ENCODE measurements at places on chromosomes 7 and 10.

DNA sequence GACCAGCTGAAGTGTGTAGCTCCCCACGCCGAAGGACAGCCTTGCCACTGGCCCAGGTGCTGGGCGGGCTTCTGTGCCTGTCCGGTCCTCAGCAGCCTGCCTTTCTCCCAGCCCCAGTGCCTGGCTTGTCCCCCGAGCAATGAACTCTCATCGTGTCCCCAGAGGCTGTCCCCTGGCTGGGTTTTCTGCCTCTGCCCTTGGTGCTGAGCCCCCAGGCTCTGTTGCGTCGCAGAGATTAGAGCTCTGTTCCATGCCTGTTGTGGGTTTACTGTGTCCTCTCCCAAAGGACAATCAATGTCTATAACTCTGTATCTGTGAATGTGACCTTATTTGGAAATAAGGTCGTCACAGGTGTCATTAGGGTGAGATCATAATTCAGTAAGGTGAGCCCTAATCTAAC, 226.1 kb upstream of the SHH start:
- DNase-seq: no peak

- no peak for DNase-seq
Measured at GRCh38 chr10:7788639-7789286, 786 bp downstream of the ATP5F1C start.

DNA sequence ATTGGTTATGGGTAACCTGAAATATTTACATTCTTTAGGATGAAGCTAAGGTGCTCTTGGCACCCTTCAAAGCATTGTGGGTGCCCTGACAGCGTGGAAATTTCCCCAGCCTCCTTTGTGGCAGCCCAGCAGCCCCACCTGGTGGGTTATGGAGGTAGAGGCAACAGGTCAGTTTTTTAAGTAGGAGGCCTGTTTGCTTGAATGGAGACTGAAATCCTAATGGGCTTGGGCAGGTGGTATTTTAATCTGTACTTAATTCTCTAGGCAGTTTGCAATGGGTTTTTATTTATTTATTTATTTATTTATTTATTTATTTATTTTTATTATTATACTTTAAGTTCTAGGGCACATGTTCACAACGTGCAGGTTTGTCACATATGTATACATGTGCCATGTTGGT, 139.4 kb downstream of the EPC1 start:
- no peak for DNase-seq

GRCh38 chr7:157124690-157125089, 14.0 kb upstream of the UBE3C start:
- DNase-seq: no peak

- no peak for DNase-seq
Measured at GRCh38 chr7:117385363-117386109, 41.8 kb downstream of the ASZ1 start.

DNA sequence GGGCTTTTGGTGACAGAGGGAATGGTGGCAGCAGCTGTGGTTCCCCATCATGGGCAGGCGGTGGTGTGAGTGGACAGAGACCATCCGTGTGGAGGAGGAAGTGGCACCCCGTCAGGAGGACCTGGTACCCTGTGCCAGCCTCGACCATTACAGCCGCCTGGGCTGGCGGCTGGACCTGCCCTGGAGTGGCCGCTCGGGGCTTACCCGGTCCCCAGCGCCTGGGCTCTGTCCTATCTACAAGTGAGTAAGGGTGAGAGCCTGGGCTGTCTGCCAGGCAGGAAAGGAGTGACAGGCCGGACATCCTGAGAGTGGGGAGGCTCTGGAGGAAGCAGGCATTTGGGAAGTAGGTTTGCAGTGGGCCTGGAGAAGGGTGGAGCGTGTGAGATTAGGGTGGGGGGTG, 2.9 kb upstream of the ZNF467 start:
- no peak for DNase-seq

GRCh38 chr7:111953611-111954010, 252.6 kb downstream of the DOCK4 start:
- no peak for DNase-seq

GRCh38 chr10:13016426-13016825, 14.9 kb upstream of the CCDC3 start:
- no peak for DNase-seq

- DNase-seq: no peak
Measured at GRCh38 chr7:76074306-76074971, 26.5 kb downstream of the MDH2 start.

- no peak for DNase-seq
Measured at GRCh38 chr7:137423321-137423720, 79.8 kb upstream of the PTN start.

DNA sequence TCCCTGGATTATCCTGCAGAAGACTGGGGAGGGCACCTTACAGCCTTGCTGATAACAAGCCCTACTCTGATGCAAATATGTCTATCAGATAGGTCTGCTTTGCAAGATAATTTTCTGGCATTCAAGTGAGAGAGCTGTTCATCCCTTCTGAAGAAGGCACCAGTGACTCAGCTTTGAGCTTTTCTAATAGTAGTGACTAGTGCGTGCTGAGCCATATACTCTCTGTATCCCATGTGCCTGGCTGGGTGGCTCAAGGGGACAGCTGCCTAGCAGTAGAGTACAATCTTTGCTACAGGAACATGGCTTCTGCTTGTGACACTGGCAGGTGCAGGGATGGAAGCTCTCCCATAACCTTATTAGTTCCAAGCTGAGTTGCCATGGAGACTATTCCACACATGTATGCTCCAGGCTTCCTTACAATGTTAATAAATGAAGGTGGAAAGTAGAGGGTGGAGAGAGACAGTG, 35.0 kb upstream of the ABCB4 start:
- DNase-seq: no peak

DNA sequence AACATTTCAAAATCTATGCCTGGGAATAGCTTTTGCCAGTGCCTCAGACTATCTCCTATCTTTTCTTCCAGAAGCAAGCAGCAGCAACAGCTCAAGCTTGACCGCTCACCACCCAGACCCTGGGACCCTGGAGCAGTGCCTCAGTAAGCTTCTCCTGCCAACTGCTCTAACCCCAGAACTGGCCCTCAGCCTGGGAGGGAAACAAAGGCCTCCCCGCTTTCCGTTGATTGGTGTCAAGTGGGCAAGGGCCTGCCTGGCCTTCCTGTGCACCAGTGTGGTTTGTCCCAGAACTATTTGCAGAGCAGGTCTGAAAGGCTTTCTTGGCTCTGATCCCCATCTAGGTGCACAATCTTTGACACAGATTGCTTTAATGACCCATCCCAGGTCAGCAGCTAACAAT, 3.3 kb upstream of the ATP6V0A4 start:
- DNase-seq: no peak

- no peak for DNase-seq
Measured at GRCh38 chr7:10584886-10585285, 388.8 kb upstream of the PHF14 start.

GRCh38 chr7:38934051-38934450, 25.1 kb upstream of the VPS41 start:
- DNase-seq: no peak

DNA sequence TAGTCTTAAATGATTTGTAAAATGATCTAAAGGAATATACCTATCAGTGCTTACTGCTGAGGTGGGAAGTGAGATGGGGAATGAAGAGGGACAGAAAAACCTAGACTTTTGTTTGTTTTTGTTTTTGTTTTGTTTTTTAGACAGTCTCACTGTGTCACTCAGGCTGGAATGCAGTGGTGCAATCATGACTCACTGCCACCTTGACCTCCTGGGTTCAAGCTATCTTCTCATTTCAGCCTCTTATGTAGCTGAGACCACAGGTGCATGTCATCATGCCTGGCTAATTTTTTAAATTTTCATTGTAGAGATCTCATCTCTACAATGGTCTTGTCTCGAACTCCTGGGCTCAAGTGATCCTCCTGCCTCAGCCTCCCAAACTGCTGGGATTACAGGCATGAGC, 116.4 kb upstream of the SEM1 start:
- no peak for DNase-seq

DNA sequence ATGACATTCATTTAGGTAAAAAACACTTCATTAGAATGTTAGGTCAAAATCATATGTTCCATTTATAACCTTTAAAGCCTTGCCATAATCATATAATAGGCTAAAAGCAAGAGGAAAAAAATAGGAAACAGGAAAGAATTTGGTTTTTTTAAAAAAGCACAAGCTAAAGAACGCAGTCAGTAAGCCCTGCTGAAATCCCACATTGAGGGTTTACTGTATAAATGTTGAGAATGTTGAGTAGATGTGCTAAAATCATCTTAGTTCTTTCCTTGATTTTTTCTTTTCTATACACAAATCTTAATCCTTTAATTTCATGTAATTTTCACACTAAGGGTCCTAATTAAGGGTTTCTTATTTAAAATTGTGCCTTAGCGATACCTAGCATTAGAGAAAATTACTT, 133.0 kb downstream of the TSPAN12 start:
- DNase-seq: no peak

GRCh38 chr10:19663344-19663743, 152.9 kb upstream of the PLXDC2 start:
- DNase-seq: no peak

GRCh38 chr10:11140963-11141362, 123.3 kb downstream of the CELF2 start:
- no peak for DNase-seq

- no peak for DNase-seq
Measured at GRCh38 chr10:74658511-74658910, 167.9 kb upstream of the KAT6B start.

GRCh38 chr10:77236700-77237099, 400.9 kb downstream of the KCNMA1 start:
- DNase-seq: no peak

- DNase-seq: no peak
Measured at GRCh38 chr7:568031-568951, 48.6 kb upstream of the PDGFA start.

GRCh38 chr10:73798087-73798486, 12.7 kb downstream of the ZSWIM8 start:
- no peak for DNase-seq

GRCh38 chr10:11386044-11386443, 225.4 kb downstream of the USP6NL start:
- no peak for DNase-seq

GRCh38 chr7:50396856-50397255, 53.3 kb downstream of the FIGNL1 start:
- DNase-seq: no peak

- DNase-seq: no peak
Measured at GRCh38 chr7:152341039-152341913, 94.5 kb downstream of the KMT2C start.

GRCh38 chr7:41682422-41682821, 20.5 kb downstream of the INHBA start:
- no peak for DNase-seq

DNA sequence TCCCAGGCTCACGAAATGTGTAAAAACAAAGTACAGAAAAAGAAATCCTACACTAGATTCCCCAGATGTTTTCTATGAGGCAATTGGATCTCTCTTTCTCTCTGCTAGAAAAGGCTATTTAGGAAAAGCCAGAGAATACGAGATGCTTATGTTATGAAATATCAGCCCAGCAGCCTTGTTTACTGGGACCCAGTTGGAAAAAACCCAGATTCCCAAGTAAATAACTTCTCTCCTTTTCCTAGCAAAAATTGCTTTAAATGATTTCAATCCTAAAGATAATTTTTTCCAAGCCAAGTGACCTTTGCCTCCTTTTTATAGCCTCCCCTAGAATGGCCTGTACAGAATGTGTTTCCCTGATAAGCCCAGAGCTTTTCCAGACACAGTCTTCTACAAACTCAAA, 199.3 kb downstream of the PLXNA4 start:
- DNase-seq: no peak

GRCh38 chr7:142855756-142856564, 1.1 kb downstream of the EPHB6 start:
- no peak for DNase-seq

- no peak for DNase-seq
Measured at GRCh38 chr10:12597788-12598765, 248.7 kb downstream of the CAMK1D start.

- no peak for DNase-seq
Measured at GRCh38 chr10:132263866-132264265, 43.9 kb downstream of the STK32C start.

- DNase-seq: no peak
Measured at GRCh38 chr7:767941-768731, 41.1 kb upstream of the PRKAR1B start.

DNA sequence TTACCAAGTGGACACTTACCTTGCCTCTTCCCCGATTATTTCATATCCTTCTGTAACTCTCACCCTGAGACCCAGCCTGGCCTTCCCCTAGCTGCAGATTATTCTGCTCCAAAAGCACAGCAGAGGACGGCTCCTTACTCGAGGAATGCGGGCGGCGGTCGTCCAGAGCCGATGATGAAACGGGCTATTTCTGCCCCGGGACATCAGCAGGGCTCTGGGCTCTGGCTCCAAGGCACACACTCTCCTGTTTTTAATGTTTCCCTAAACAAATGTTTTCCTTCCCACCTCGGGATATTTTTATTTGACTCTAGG, 343 bp upstream of the C10orf71 start:
- no peak for DNase-seq

DNA sequence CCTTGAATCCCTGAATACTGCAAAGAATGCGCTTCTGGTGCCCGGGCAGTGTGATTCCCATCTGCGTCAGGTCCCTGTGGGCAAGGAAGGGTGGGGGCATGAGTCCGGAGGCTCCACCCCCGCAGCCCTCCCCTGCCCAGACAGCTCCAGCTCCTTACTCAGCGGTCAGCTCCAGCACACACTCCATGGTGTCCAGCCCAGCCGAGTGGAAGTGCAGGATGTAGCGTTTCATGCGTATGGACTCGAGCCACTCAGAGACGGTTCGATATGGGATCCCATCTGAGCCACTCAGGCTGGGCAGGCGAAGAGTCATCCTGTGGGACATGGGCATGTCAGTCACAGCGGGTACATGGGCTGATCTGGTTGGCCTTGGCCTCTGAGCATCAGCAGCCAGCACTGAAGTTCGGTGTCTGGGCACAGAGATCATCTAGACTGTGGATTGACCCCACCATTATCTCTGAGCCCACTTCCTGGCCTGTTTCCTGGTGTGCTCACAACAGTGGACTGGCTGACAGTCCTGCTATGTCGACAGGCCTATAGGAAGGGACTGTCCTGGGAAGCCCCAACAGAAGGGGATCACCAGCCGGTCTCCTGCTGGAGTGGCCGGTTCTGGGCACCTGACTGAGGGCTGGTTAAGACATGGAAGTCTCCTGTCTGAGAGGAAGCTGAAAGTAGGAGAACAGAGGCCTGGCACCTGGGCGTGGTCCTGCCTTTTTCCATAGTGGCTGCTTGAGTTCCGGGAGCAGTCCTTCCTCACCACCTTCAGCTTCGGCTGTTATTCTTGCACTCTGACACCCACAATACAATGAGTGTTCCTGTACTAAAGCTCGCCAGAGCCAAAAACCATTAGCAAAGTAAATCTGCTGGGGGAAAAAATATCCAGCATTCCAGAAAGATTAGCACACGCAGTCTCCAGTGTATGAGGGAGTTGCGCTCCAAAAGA, 10.6 kb downstream of the ZYX start:
- no peak for DNase-seq
